ENCODE measurements at places on chromosomes 1 and 21. TPM values are rescaled to one million over a fixed set of nuclear protein-coding genes. Genes with fewer than 3 reads are reported as not detected.

CAPN8 gene
- not detected for total RNA-seq

COPA gene
- total RNA-seq = 93.8 TPM

THEM5 gene
- not detected for total RNA-seq

KPRP gene
- not detected for total RNA-seq

SERINC2 gene
- total RNA-seq = 0.71 TPM

LDLRAD1 gene
- total RNA-seq = not detected

CYP4A11 gene
- total RNA-seq = not detected

TMEM52 gene
- total RNA-seq = 1.1 TPM

IRF6 gene
- 1.1 TPM for total RNA-seq

SYNC gene
- 22.5 TPM for total RNA-seq

FCN3 gene
- total RNA-seq = 0.49 TPM

TNFRSF18 gene
- total RNA-seq = not detected

MATN1 gene
- total RNA-seq = not detected

PGLYRP3 gene
- not detected for total RNA-seq

TGFB2 gene
- total RNA-seq = 7.5 TPM

DNA sequence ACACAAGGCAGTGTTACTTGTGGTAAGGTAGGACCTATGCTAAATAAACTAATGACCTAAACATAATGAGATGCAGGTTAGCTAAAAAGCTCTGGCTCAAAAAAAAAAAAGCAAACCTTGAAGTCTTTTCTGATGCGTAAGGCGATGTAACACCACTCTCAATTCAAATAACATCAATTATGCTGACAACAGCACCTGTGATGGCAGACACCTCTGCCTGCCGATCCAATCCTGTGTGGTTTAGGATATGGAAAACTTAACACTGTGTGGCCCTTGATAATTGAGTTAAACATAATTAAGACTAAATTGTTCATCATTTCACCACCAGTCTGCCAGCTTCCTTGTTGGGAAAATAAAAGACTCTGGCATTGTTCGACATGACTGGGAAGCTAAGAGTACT is 9.1 kb downstream of the RPAP2 start:
- H3K4me3 ChIP-seq = no peak overlapping the region
- H3K27me3 ChIP-seq = no peaks in the 10 kb centered on the region
- peaks cover 4% of the 10 kb centered on the region for H3K36me3 ChIP-seq
- DNase-seq = no peak
- no peaks in the 10 kb centered on the region for H3K4me1 ChIP-seq

DNA sequence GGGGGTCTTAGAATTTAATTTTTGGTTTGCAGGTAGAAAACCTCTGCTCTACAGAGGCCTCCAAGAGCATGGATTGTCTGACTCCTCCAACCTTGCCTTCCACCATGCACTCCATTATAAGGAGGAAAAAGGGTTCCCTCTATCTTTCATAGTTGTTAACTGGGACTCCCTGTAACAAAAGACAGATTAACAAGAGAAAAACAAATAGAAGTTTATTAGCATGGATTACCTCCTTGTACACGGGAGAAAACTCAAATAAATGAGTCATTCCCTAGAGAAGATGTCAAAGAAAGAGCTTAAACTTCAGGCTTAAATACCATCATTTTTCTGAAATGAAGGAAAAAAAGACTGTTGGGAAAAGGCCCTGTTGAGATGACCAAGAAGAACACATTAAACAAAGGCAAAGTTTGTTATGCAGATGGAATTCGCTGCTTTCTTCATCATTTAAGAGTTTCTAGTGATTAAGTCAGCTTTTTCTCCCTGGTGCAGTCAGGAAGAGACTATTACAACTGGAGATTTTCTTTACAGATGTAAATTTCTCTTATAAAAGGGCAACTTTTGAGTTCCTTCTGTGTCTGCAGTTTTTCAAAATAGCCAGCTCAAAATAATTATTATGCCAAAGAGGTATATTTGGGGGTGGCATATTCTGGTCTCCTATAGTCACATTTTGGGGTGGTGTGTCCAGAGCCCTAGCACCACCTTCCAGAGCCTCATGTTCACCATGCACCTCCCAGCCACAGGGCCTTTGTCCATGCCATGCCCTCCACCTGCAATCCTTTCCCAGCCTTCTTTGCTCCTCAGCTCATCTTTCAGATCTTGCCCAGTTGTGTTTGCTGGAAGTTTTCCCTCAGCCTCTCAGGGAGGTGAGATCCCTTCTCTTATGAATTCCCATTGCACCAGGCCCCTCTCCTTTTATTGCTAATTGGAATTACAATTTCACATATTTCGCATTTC is 63.1 kb upstream of the KLHDC7A start:
- H3K36me3 ChIP-seq = no peaks in the 10 kb centered on the region
- no peak for DNase-seq
- no peak overlapping the region for H3K27ac ChIP-seq
- H3K4me1 ChIP-seq = no peaks in the 10 kb centered on the region
- no peaks in the 10 kb centered on the region for H3K27me3 ChIP-seq

- no peaks in the 10 kb centered on the region for H3K4me1 ChIP-seq
- no peaks in the 10 kb centered on the region for H3K27me3 ChIP-seq
- H3K27ac ChIP-seq = no peak overlapping the region
- H3K36me3 ChIP-seq = no peaks in the 10 kb centered on the region
- DNase-seq = no peak
Measured at GRCh38 chr21:21406921-21407320, 408.7 kb downstream of the NCAM2 start.

DNA sequence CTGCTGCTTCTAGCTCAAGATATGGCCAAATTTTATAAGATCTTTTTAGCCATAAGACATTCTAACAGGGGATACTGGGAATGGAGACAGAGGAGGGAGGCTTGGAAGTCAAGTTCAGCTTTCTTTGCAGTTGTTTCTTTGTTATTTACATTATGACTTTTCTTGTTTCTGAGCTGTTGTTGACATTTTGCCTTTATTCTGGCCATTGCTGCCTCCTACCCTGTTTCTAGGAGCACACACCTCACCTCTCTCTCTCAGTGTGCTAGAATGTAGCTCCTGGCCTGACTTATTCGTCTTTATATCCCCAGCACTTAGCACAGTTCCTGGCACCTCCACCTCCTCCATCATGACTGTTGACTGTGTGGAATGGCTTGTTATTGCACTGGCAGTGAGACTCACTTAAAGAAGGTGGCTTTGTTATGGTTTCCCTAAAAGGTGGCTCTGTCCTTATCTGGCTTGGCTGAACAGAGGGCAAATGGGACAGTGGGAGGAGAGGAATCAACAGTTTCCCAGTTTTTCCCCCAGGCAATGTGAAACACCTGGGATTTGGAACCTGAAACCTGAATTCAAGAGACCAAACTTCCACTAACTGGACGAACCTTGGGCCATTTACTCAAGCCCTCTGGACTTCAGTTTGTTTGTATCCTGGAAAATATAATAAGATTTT is 76.1 kb upstream of the PPP2R5A start:
- H3K36me3 ChIP-seq = no peaks in the 10 kb centered on the region
- no peaks in the 10 kb centered on the region for H3K27me3 ChIP-seq
- no peaks in the 10 kb centered on the region for H3K4me1 ChIP-seq
- H3K4me3 ChIP-seq = no peak overlapping the region
- no peak for DNase-seq

- no peak overlapping the region for H3K27ac ChIP-seq
- no peaks in the 10 kb centered on the region for H3K4me1 ChIP-seq
- H3K36me3 ChIP-seq = no peaks in the 10 kb centered on the region
- H3K27me3 ChIP-seq = no peaks in the 10 kb centered on the region
Measured at GRCh38 chr1:195236991-195237889, 1371.0 kb downstream of the KCNT2 start.

- H3K4me1 ChIP-seq = no peaks in the 10 kb centered on the region
- no peak overlapping the region for H3K4me3 ChIP-seq
- H3K27ac ChIP-seq = no peak overlapping the region
- peak; percentile 32 for DNase-seq
- no peaks in the 10 kb centered on the region for H3K27me3 ChIP-seq
Measured at GRCh38 chr21:41839387-41840000, 39.6 kb downstream of the PRDM15 start.

GRCh38 chr1:241715956-241716355 is 63.9 kb downstream of the WDR64 start:
- no peak for DNase-seq
- no peaks in the 10 kb centered on the region for H3K27me3 ChIP-seq
- no peaks in the 10 kb centered on the region for H3K4me1 ChIP-seq
- no peak overlapping the region for H3K4me3 ChIP-seq
- no peaks in the 10 kb centered on the region for H3K36me3 ChIP-seq

- H3K36me3 ChIP-seq = no peaks in the 10 kb centered on the region
- no peak for DNase-seq
- H3K4me1 ChIP-seq = no peaks in the 10 kb centered on the region
- H3K4me3 ChIP-seq = no peak overlapping the region
- no peak overlapping the region for H3K27ac ChIP-seq
- no peaks in the 10 kb centered on the region for H3K27me3 ChIP-seq
Measured at GRCh38 chr1:20320704-20321103, 30.0 kb downstream of the VWA5B1 start.

GRCh38 chr1:203915811-203916210 is 54.4 kb downstream of the SNRPE start:
- no peak overlapping the region for H3K4me3 ChIP-seq
- no peak overlapping the region for H3K27ac ChIP-seq
- no peak for DNase-seq
- H3K4me1 ChIP-seq = no peaks in the 10 kb centered on the region
- H3K27me3 ChIP-seq = no peaks in the 10 kb centered on the region
- no peaks in the 10 kb centered on the region for H3K36me3 ChIP-seq

- H3K27ac ChIP-seq = no peak overlapping the region
- peaks cover 3% of the 10 kb centered on the region for H3K4me1 ChIP-seq
- DNase-seq = no peak
- no peaks in the 10 kb centered on the region for H3K36me3 ChIP-seq
- H3K4me3 ChIP-seq = no peak overlapping the region
- no peaks in the 10 kb centered on the region for H3K27me3 ChIP-seq
Measured at GRCh38 chr1:33002006-33002405, 34.7 kb downstream of the AK2 start.

DNA sequence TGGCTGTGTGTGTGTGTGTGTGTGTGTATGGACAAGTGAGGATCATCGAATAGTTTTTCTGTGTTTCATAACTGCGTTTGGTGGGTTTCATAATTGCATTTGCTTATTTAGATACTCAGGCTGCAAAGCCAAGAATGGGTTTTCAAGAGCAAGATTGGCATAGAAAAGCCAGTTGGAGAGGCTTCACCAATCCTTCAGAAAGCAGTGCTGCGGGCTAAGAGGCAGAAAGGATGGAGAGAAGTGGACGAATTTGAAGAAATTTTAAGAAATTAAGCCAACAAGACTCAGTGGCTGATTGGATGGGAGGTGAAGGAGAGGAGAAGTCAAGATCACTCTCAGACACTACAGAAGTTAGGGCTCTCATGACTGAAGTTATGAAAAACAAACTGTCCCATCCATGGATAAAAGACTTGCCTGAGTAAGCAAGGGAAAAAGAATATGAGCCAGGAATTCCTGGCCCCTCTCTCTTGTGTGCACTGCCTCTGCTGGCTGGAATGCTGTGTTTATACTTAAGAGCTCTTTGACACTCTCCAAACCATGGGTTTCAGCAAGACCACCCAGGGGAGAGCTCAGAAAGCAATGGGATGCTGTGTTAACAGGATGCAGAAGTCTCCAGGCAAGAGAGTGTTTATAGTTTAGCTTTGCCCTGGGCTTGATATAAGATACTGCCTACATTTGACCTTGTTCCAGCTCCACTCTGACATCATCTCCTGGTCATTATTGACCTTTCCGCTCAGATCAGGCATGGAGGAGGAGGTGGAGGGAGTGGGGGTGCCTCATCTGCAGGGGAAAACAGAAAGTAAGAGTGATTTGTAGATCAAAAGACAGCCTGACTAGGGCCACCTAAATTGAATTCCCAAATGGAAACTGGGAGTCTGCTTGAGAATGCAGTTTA is 232.0 kb upstream of the PLXNA2 start:
- DNase-seq = peak; percentile 67
- no peaks in the 10 kb centered on the region for H3K27me3 ChIP-seq
- H3K4me1 ChIP-seq = peaks cover 12% of the 10 kb centered on the region
- H3K36me3 ChIP-seq = no peaks in the 10 kb centered on the region
- H3K27ac ChIP-seq = peak overlapping the region; percentile 25
- H3K4me3 ChIP-seq = no peak overlapping the region

DNA sequence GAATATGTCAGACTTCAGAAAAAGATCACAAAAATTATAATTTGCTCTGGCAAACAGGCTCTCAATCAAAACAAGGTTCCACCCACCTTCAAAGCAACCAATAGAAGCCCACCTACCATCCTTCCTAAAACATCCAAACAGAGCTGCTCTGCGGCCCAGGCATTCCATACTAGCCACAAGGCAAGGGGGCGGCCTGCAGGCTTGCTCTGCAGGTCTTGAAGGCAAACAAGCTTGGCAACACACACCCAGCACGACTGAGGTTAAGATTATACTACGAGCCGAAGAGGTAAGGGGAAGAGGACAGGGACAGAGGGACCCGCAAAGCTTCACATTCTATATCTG is 207.3 kb downstream of the SLC45A1 start:
- peaks cover 6% of the 10 kb centered on the region for H3K36me3 ChIP-seq
- peaks cover 35% of the 10 kb centered on the region for H3K4me1 ChIP-seq
- no peak for DNase-seq
- H3K27me3 ChIP-seq = no peaks in the 10 kb centered on the region
- H3K27ac ChIP-seq = peak overlapping the region; percentile 79

- no peaks in the 10 kb centered on the region for H3K27me3 ChIP-seq
- H3K36me3 ChIP-seq = no peaks in the 10 kb centered on the region
- H3K4me1 ChIP-seq = no peaks in the 10 kb centered on the region
- H3K4me3 ChIP-seq = no peak overlapping the region
- no peak overlapping the region for H3K27ac ChIP-seq
Measured at GRCh38 chr1:184350573-184350972, 36.3 kb upstream of the C1orf21 start.

- H3K36me3 ChIP-seq = no peaks in the 10 kb centered on the region
- no peak overlapping the region for H3K4me3 ChIP-seq
- no peaks in the 10 kb centered on the region for H3K27me3 ChIP-seq
- no peak for DNase-seq
- no peak overlapping the region for H3K27ac ChIP-seq
- H3K4me1 ChIP-seq = no peaks in the 10 kb centered on the region
Measured at GRCh38 chr21:31326522-31327242, 17.4 kb downstream of the TIAM1 start.

DNA sequence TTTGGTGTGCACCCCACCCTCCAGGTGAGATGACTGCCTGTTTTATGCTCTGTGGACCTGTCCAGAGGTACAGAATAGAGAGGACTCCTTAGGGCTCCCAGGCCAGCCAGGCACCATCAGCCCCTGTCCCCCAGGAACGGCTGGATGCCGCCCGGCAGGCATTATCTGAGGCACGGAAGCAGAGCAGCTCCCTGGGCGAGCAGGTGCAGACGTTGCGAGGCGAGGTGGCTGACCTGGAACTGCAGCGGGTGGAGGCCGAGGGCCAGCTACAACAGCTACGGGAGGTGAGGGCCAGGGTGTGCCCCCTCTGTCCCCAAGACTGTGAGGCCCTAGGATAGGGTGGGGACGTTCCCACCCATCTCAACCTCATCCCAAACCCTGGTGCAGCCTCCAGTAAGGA is 10.8 kb downstream of the MFAP2 start:
- no peak overlapping the region for H3K4me3 ChIP-seq
- H3K27me3 ChIP-seq = no peaks in the 10 kb centered on the region
- no peak overlapping the region for H3K27ac ChIP-seq
- peaks cover 13% of the 10 kb centered on the region for H3K4me1 ChIP-seq
- DNase-seq = no peak
- no peaks in the 10 kb centered on the region for H3K36me3 ChIP-seq

Data from sigmoid colon (tissue), 7 donors.